ENCODE measurements at places on chromosomes 7 and 10.

- no peak for DNase-seq
These were observed 81.4 kb downstream of the VWA2 start for GRCh38 chr10:114320249-114321116.

- DNase-seq, result no peak
These were observed 90.9 kb upstream of the IKZF1 start for GRCh38 chr7:50213622-50214017.

DNA sequence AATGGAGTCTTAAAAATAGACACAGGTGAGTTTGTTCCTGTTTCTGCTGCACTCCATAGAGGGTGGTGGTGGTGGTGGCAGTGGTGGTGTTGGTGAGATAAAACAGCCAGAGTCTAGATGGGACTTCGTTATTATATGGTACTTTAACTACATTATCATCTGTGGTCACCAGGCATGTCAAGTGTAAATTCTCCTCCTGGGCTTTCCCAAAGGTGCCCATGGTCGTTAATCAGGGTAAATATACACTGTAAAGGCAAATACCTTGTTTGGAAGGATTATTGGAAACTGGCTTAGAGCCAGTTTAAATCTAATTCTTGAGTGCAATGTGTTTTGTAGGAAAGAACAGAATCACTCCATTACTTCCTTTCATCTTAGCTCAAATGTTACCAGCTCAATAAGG is 21.5 kb upstream of the COMMD3 start:
- no peak for DNase-seq

- no peak for DNase-seq
These were observed 136.3 kb downstream of the DPY19L1 start for GRCh38 chr7:34900891-34901513.

DNA sequence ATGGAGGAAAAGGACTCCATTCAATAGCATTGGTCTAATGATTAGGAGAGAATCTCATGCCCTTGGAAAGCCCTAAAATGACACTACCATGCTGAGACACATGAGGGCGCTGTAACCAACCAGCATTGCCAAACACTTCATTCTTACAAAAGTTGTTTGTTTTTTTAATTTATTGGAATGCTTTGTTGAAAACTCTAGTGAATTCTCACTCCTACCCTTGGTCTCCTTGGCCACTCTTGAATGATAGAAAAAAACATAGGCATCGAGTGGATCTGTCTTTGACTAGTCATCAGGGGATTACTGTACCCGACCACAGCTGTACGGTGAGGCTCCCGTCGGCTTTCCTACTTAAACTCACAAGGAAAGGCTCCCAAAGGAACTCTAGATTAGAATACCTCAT is 29.3 kb upstream of the ADD3 start:
- DNase-seq, result no peak

All from GM12878 (cell line).